ENCODE measurements at places on chromosomes 3 and 15.

- DNase-seq: no peak
These were observed 83.4 kb upstream of the RNU6-1 start for GRCh38 chr15:67922971-67923945.

DNA sequence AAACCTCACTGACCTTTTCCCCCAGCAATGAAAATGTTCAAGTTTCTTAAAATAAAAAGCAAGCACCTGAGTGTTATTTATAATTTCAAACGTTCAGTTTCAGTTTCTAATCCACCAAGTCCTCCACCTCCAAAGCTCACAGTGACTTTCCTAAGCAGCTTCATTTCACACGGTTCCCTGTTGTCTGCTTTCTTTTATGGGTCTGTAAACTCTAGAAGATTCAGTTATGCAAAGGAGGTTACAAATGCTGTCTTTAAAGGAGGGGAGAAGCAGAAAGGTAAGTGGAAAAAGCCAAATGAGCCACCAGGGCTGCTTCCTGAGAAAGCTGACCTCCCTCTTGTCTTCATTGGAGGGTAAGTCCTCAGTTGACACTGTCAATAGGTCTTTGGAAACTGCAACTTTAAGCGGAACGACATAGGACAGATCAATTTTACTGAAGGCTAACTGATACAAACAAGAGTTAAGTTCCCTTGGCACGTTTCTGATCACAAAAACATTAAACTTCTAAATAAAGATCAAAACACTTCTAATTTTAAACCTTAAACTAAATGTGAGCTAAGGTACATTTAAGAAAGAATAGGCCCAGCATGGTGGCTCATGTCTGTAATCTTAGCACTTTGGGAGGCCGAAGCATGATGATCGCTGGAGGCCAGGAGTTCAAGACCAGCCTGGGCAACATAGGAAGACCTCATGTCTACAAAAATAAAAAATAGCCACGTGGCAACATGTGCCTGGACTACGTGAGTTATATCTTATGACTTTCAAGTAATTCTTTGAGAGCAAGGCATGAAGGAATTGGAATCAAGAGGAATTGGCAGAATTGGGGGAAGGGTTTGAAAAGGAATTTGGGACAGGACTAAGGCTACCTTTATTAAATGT is 151.9 kb upstream of the UBE2E1 start:
- no peak for DNase-seq

GRCh38 chr15:56640549-56640948 is 92.8 kb downstream of the ZNF280D start:
- DNase-seq: no peak

DNA sequence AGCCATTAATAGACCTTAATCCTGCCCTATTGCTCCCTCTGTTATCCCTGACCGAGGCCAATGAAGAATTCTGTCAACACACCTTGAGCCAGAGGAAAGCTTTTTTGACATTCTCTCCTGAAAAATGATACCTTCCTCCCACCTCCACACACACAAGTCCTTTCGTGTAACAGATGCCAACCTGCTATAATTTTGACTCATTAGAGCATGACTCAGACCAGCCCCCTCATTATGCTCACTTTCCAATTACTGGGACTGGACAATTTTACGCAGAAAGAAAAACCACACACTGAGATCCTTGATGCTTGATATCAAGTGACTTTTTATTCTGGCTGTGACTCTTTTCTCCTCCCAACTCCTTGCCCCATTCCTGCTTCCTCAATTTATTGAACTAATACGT is 50.9 kb downstream of the LSAMP start:
- DNase-seq: no peak

DNA sequence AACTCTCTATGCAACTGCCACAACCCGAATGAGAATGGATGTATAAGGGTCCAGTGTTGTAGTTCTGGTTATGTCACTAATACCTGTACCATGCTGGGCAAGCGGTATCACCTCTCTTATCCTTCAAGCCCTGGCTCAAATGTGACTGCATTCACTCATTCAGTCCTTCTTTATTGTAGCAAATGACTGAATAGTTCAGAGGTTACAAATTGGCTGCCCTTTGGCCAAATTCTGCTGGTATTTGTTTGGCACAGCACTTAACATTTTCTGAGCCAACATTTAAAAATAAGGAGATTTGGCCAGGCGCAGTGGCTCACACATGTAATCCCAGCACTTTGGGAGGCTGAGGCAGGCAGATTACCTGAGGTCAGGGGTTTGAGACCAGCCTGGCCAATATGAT is 47.5 kb downstream of the DLEC1 start:
- no peak for DNase-seq

DNA sequence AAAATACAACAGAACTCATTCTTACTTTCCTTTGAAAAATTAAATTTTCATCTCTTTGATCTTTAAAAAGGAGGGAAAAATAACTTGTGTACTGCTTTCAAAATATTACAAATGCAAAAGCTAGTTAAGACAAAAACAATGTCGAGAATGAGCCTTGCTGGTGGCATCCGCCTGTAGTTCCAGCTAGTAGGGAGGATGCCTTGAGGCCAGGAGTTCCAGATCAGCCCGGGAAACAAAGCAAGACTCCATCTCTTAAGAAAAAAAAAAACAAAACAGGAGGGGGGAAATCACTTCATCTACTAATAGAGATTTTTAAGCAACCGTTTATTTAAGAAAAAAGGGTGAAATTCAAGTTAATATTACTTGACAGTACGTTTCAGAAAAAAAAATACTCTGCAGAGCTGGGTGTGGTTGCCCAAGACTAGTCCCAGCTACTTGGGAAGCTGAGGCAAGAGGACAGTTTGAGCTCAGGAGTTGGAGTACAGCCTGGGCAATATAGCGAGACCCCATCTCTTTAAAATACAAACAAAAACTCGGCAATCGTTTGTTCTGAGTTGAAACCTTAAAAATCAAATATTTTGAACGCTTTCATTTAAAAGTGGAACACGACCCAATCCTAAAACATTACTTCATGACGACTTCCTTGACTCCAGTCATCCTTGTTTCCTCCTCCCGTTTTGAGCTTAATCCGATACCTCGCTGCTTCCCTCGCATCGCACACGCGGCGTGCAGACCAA is 1.2 kb downstream of the KPNA1 start:
- DNase-seq: no peak

DNA sequence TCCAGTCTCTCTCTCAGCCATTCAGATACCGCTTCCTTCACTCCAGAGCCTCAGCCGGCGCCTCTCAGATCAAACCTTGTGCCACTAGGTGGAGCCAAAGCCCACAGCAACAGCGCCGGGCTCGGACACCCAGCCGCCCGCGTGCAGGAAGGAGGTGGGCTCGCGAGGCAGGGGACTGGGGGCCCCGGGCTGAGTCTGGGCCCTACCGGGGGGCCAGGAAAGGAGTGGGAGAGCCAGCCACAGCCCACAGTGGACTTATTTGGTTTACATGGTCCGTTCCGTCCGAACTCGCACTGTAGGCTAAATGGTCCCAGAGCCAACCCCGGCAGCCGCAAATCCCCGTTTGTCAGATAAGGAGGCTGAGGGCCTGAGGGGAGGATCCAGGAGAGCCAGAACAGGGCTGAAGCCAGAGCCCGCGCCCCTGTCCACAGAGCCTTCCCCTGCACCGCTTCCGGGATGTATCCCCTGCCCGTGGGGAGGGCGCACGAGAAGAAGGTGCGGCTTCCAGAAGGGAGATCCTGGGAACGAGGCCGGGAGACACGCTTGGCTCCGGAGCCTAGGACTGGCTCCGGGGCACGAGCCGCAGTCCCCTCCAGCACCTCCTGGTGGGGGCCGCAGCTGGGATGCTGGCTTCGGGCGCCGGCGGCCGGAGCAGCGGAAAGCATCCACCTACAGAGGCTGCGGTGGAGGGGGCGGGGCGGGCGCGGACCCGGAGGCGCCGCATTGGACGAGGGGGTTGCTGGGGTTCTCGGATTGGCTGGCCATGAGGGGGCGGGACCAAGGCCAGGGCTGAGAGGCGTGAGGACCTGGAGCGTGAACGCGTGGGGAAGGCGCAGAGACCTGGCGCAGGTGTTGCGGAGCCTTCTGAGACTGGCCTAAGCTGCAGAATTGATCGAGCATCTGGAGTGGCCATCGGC is 6.5 kb upstream of the CYP11A1 start:
- DNase-seq: peak; percentile 96

DNA sequence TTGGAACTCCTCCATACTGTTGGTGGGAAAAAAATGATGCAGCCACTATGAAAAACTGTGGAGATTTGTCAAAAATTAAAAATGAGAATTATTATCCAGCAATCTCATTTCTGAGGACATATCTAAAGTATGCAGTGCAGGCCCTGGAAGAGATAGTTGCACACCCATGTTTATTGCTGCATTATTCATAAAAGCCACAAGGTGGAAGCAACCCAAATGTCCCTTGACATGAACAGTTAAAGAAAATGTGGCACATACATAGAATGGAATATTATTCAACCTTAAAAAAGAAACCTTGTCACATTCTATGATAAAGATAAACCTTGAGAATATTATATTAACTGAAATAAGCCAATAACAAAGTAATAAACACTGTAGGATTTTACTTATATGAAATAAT is 80.9 kb upstream of the ARHGEF26 start:
- DNase-seq: no peak

GRCh38 chr3:74711913-74712512 is 97.6 kb upstream of the CNTN3 start:
- DNase-seq: no peak

- no peak for DNase-seq
These were observed 210.8 kb upstream of the ROPN1 start for GRCh38 chr3:124202754-124203153.

DNA sequence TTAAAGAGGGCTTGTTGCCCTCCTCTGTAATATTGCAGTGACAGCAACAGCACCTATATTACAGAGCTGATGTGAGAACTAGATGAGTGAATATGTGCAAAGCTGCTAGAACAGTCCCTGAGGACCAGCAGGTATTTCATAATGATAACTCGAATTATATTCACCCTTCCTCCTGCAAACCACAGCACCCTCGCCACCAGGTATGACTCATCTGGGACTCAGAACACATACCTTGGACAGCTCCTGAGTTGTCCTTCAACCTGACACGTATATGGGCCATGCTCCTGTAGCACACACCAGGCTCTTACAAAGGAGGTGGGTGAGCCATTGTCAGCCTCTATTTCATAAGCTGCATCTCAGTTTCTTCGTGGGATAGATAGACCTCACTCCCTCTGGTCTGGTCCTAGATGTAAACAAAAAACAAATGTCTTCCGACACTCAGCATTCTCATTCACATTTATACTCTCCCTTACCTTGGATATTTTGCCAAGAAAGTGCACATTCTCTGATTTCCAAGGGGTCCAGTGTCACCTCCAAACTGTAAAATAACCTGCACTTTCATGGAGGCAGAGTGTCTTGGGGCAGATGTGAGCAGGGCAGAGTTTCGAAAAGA is 124.5 kb downstream of the TLE3 start:
- DNase-seq: peak; percentile 46

DNA sequence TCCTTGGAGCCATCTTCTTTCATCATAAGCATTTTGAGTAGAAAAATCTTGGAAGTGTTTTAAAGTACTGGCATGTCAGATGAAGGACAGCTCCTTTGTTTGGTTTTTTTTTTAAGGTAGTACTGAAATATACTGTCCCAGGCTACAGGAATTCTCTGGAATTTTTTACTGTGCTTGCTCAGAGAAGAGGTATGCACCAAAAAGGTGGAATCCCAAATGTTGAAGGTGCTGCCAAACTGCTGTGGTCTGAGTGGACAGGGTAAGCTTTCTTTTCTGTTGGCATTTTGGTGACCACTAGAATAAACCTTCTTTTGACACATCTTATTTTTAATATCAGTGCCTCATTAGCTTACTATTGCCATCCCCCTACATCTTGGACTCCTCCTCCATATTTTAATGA is 7.2 kb downstream of the GNL3 start:
- DNase-seq: no peak

Measured in stimulated activated CD8-positive, alpha-beta memory T cell treated with anti-CD3 and anti-CD28 coated beads, Interleukin-4, amount 100 ng/mL, for 48 hours (primary cell).